Muscle of arm (tissue), 14 donors: ENCODE measurements at places on chromosomes 1 and 21. TPM values are rescaled to one million over a fixed set of nuclear protein-coding genes. Genes with fewer than 3 reads are reported as not detected.
A peak's percentile ranks its signal among the peaks of the same experiment; 100 is the strongest.

DNA sequence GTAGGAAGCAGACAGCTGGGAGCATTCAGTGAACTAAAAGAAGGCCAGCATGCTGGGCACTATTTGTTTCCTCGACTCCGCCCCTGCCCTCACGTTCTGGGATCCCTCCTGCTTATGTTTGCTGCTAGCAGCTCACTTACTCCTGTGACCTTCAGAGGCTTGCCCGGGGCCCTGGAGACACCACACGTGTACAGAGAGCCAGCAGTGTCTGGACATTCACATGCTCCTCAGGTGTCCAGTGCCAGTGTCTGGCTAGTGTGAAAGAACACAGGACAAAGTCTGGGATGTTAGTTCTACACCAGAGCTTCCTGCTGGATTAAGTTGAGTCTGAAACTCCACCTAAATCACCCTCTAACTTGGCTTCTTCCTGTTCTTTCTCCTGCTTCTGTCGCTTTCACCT, 108.1 kb downstream of the OMA1 start:
- DNase-seq: no peak

DNA sequence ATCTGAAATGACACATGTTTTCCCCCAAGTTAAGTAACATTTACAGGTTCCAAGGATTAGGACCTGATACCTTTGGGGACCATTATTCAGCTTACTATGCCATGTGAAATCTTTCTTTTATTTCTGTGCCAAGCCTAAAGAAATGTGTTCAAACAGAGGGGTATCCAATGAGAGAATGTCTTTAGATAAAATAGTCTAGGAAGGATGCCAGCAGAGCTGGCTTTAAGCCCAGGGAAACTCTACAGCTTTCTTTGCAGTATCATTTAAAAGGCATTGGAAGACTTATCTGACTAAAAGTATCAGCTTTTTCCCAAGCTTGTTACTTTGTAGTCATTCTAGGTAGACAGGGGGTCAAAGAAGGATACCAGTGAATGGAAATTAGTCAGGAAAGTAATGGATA, 860.4 kb downstream of the PLA2G4A start:
- peak; percentile 42 for DNase-seq

DNA sequence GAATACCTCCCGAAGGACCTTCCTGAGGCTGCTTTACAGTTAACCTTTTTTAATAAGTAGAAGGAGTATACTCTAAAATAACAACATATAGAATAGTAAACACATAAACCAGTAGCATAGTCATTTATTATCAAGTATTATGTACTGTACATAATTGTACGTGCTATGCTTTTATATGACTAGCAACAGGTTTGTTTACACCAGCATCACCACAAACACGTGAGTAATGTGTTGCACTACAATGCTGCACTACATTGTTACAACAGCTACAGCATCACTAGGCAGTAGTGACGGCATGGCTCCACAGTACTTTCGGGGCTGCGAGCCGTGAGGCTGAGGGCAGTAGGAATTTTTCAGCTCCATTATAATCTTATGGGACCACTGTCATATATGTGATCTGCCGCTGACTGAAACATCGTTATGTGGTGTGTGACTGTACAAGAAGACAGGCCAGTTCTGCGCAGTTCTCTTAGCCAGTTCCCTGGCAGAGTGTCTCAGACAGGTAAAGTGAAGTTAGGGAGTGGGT, 82.8 kb upstream of the LRRC8D start:
- no peak for DNase-seq

DNA sequence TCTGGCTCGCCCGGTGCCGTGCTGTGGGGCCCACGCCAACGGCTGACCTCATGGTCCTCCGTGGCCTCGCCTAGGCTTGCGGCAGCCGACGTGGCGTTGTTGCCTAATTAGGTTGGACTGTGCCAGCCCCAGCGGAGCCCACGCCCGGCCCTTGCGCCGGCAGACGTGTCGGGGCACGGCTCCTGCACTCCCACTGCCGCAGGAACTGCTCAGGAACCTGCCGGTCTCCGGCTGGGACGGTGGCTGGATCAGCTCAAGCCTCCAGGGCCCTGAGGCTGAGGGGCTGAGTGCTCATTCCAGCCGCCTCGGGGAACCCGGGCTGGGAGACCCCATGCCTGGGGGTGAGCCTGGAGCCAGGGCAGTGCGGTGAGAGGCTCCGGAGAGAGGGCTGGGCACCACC, 16.1 kb upstream of the PEX10 start:
- DNase-seq: no peak

DNA sequence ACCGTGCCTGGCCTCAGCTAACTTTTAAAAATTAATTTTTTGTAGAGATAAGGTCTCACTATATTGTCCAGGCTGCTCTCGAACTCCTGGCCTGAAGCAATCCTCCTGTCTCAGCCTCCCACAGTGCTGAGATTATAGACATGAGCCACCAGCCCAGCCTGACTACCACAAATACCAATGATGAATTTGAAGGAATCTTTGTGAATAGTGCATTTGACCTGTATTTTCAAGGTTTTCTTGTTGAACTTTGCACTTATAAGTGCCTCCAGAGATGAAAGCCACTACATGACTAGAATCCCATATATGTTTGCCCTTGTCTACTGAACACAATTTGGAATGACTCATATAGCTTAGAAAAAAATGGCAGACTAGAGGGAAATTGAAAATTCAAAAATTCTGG, 297.3 kb downstream of the NFIA start:
- no peak for DNase-seq

- DNase-seq: no peak
Measured at GRCh38 chr1:11648039-11648438, 6.2 kb downstream of the FBXO2 start.

DNA sequence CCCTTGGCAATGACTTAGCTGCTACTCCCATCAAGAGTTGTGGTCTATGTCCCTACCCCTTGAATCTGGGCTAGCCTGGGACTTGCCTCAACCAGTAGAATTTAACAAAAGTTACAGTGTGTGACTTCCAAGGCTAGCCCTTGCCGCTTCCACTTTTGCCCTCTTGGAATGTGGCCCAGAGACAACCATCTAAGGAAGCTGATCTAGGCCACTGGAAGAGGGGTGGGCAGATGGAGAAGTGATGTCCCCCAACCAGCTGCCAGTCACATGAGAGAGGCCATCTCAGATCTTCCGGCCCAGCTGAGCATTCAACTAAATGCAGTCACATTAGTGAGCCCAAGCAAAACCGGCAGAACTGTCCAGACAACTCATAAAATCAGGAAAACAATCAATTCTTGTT, 115.1 kb downstream of the TOMM20 start:
- DNase-seq: no peak

DNA sequence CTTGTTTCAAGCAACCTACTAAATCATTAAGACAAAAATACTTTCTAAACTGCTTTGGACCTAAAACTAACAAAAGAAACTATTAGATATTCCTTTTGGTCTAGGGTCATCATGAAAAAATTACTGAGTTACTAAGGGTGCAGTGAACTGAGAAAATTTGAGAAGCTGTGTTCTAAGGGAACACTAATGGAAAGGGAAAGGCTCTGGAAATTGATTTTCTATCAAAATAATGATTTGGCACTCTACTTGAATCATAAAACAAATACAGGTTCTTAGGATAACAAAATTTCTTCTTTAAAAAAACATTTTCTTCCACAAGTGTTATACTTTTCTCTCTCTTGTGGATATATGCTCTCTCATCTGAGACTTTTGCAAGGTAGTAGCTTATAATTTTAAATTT, 213.5 kb downstream of the DNAH14 start:
- no peak for DNase-seq

- DNase-seq: peak; percentile 92
Measured at GRCh38 chr1:83060651-83061390, 938.1 kb downstream of the TTLL7 start.

- no peak for DNase-seq
Measured at GRCh38 chr1:147388969-147389368, 146.5 kb downstream of the CHD1L start.

DNA sequence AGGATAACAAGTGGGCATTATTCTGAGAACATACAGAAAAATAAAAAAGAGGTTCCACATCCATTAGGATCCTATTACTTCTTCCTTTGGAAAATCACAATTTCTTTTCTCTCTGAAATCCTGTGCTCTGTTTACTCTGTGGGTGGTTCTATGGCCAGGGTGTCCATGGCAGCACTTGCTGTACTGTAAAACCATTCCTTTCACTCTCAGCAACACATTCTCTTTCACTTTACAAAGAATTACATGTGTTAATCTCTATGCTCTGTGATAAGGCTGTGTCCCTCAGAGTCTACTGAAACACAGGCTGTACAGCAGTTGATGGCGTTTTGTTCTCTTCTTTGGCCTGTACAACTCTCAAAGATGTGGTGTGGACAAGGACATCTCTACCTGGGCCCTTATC, 524.1 kb downstream of the PTBP2 start:
- DNase-seq: no peak

DNA sequence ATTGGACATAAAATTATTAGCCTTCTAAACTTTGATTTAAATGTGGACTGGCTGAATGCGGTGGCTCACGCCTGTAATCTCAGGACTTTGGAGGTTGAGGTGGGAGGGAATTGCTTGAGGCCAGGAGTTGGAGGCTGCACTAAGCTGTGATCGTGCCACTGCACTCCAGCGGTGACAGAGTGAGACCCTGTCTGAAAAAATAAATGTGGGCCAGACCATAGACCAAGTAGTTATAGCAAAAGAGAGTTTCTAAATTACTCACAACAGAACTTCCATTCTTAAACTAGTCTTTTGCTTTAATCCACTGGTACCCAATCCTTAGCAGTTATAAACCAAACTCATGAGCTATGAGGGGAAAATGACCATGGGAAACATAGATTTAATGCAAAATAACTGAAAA, 35.2 kb downstream of the RAP1A start:
- DNase-seq: no peak

DNA sequence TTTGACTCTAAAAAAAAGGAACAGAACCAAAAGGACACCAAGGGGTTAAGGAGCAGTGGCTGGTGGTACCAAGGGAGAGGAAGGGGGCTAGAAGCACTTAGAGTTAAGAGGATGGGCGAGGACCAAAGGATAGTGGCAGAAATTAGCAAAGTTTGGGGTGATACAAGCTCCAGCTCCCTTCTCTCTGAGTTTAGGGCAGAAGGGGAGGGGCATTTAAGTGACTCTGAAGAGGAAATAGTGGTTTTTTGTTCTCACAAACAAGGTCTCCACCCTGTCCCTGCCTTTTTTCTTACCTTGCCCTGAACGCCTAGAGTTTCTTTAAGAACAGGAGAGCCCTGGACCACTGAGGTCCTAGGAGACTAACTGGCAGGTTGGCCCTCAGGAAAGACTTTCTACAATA, 3.3 kb downstream of the CDC42SE1 start:
- DNase-seq: no peak

DNA sequence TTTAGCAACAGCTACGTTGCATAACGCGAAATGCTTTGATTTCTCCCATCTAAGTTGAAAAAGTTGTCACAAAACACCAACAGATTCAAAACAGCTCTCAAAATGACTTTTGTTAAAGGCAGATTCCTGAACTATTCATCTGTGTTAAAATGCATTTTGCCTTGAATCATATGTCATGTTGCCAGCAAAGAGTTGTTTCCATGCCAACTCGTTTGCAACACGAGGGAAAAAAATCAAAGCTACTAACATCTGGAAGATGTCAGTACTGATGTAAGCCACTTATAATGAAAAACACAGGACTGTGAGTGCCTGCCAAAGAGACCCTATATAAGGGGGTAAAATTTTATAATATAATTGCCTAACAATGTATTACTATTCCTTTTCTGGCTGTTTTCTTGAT, 182.7 kb upstream of the PTBP2 start:
- DNase-seq: peak; percentile 95

DNA sequence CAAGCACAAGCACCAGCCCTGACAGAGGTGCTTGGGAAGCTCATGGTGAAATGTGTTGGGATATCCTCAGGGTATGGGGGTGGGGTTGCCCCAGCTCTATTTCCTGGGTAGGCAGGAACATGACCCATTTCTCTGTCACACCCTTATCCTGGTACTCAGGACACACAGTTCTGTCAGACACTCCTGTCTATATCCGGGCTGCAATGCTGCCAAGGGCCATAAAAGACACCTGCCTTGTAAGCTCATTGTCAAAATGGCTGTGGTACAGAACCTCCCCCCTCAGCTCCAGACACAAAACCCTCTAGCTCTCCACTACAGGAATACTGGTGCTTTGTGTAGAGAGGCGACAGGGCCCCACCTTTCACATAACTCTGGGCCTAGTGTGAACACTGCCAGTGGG, 636.7 kb downstream of the PLA2G4A start:
- no peak for DNase-seq

GRCh38 chr1:117758444-117759316, 152.8 kb downstream of the TENT5C start:
- DNase-seq: peak; percentile 80

DNA sequence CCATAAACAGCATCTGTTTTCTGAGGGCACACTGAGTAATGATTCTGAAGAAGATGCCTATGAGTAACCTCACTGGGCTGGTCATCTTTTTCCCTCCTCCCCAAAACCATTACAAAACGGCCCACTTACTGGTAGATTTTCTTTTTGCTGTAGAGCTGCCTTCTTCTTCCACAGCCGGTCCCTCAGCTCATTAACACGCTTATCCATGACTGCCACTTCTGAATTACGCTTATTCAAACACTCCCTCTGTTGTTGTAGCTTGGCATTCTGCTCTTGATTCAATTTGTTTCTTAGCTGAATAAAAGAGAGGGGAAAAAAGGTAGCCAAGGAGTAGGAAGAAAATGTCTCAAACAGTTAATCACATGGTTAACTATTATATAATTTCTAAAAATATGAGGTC, 43.1 kb downstream of the TP53BP2 start:
- no peak for DNase-seq

GRCh38 chr1:110481968-110482623, 31.1 kb downstream of the PROK1 start:
- no peak for DNase-seq

DNA sequence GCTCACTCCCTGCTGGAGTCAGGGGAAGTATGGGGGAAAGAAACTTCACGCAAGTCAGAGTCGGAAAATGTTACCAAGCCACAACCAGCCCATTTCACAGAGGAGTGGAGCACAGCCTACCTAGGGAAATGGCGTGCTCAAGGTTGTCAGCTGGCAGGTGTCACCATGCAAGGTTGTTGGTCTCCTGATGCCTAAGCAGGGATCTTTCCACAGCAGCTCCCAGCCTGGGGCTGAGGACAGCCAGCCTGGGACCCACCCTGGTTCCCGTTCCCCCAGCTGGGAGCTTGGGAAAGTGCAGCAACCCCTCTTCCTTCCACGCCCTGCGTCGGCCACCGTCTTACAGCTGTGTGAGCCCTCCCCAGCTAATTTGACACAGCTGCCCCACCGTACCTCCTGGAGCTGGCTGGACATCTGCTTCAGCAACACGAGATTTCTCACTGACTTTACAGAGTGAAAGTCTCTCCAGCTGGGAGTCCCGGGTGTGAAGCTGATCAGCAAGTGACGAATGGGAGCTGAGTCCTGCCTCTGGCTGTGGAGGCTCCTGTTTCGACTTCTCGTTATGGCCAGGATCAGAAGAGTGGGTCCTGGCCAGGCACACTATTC, 224.6 kb upstream of the RAB4A start:
- no peak for DNase-seq

- DNase-seq: no peak
Measured at GRCh38 chr1:27027575-27028250, 15.1 kb upstream of the TENT5B start.

GRCh38 chr1:232459826-232460225, 170.1 kb downstream of the SIPA1L2 start:
- DNase-seq: no peak

The SPSB1 gene
- 11.1 TPM for polyA plus RNA-seq

The DCST1 gene
- polyA plus RNA-seq: 0.26 TPM

The NFASC gene
- polyA plus RNA-seq: 1.3 TPM

The AK5 gene
- 8.5 TPM for polyA plus RNA-seq

The BSND gene
- polyA plus RNA-seq: 0.05 TPM

The RPTN gene
- not detected for polyA plus RNA-seq

The OR2L3 gene
- polyA plus RNA-seq: not detected

The LORICRIN gene
- not detected for polyA plus RNA-seq

The NMNAT2 gene
- 2.0 TPM for polyA plus RNA-seq
